ENCODE measurements at places on chromosomes 5 and 9.

- no peak for DNase-seq
Measured at GRCh38 chr9:128051932-128052709, 15.0 kb downstream of the NAIF1 start.

- no peak for DNase-seq
Measured at GRCh38 chr9:89879701-89880100, 274.9 kb downstream of the GADD45G start.

DNA sequence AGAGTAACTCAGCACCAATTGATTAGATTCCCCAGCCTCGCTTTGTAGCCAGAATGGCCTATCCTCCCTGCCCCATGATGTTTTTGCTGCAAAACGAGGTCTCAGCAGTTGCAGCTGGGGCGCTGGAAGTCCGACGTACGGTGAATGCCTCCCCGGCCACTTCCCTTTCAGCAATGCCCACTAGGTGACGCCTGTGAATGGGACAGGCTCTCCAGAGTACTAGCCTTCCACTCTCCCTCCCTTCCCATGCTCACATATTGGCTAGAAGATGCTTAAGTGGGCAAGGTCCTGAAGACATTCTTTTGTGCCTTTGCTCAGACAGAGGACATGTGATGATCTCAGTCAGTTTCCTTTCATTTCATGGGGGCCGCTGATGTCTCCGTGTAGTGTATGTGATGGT, 50.8 kb downstream of the DMRT2 start:
- no peak for DNase-seq

- peak; percentile 44 for DNase-seq
Measured at GRCh38 chr5:154756868-154757813, 2.0 kb downstream of the LARP1 start.

DNA sequence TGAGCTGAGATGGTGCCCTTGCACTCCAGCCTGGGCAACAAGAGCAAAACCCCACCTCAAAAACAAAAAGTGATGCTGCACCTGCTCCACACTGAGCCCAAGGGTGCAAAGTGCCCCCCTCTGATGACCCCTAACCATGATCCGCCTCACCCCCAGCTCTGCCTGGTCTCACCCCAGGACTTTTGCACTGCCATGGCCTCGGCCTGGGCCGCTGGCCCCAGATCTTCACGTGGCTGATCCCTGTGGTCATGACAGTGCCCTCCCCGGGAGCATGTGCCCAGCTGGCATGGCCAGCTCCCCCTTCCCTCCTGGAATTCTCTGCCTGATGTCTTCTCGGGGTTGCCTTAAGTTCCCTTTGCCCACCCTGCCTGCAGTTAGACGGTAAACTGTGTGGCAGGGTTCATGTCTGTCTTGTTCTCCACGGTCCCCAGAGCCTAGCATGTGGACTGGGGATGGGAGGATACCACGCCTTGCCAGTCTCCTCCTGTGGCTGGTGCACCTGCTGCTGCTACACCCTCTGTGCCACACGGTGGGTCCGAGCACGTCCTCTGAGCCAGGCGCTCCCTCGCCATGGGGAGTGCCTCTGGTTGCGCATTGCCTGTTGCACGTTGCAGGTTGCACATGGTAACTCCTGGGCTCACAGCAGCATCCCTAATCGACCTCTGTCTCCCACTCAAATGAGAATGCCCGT, 77.4 kb upstream of the PPP1R26 start:
- no peak for DNase-seq

- no peak for DNase-seq
Measured at GRCh38 chr9:129289883-129290282, 111.8 kb upstream of the IER5L start.

GRCh38 chr9:116653348-116654058, 33.6 kb upstream of the TRIM32 start:
- no peak for DNase-seq

- DNase-seq: no peak
Measured at GRCh38 chr5:1636981-1637638, 113.3 kb upstream of the LPCAT1 start.

DNA sequence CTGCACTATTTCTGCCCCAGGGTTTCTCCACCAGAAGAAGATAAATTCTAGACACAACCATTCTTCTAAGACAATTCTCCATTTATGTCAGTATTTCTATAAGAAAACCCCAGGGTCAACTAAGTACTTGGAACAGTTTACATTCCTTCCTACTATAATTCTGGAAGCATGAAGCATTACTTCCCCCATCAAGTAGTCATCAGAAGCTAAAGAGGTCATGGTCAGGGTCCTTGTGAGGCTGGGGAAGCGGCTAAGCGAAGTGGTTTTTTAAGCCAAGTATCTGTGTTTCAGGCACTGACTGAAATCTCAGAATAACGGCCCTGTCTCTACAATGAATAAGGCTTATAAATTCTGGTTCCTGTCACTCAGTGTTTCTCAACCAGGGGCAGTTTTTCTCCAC, 197.8 kb downstream of the GLIS3 start:
- no peak for DNase-seq

GRCh38 chr5:172235132-172235780, 41.3 kb downstream of the EFCAB9 start:
- DNase-seq: no peak

DNA sequence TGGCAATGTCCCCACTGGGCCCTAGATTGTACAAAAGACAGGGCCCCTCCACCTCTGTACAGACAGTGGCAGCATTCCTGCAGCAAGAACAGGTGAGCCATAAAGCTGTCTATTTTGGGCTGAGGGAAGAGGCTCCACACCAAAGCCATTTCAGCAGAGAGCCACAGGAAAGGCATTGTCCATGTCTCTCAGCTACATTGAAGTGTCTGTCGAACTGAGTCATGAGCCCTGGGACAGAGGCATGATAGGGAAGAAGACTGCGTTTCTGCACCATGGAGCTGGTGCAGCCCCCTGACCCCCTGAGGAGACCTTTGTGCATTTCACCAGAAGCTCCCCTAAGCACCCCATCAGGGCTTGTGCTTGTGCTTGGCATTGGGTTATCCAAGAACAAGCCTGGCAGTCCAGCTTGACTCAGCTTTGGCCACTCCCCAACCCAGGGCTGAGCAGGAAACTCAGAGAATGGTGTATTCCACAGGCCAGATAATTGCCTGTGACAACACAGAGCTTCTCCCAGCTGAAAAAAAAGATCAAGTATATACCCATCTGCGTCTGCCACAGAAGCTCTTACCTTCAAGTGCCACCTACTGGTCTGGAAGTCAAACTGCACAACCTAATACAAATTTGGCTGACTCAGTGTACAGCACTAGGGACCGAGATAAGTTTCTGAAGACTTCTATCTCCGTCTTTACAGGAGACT, 5.9 kb upstream of the FRMD3 start:
- no peak for DNase-seq

DNA sequence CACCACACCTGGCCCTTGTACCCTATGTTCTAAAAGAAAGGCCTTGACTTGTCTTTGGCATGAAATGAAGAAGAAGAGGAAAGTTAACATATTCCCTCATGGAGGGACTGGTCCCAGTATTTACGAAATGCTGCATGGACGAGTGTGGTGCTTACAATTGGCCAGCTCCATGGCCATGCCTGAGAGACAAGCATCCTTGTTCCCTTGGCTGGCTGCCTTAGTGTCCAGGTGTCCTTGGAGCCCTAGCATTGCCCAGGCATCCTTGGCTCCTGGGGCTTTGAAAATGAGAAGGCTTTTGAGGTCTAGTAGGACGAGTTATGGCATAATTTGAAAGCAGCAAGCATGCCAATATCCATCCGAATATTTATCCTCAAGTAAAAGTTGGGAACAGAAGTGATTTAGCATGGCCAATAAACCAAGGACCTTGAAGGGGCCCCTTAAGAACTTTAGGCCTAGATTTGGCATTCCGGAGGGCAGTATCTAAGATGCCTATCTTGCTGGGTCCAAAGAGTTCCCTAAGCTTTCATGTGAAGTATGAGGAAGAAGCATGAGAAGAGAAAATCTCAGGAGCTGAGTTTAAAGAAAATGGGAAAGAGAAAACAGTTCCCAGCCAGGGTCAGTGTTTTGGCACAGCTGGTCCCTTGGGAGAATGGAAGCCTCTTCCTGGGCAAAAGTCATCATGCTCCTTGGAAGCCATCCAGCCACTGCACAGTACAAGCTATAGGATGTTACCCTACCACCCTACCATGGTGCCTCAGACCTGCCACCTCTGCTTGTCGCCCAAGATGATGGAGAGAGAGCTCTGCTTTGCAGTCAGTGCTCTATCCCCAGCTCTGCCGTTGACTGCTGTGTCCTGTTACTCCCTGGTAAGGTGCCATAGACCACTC, 91.0 kb downstream of the AOPEP start:
- no peak for DNase-seq

DNA sequence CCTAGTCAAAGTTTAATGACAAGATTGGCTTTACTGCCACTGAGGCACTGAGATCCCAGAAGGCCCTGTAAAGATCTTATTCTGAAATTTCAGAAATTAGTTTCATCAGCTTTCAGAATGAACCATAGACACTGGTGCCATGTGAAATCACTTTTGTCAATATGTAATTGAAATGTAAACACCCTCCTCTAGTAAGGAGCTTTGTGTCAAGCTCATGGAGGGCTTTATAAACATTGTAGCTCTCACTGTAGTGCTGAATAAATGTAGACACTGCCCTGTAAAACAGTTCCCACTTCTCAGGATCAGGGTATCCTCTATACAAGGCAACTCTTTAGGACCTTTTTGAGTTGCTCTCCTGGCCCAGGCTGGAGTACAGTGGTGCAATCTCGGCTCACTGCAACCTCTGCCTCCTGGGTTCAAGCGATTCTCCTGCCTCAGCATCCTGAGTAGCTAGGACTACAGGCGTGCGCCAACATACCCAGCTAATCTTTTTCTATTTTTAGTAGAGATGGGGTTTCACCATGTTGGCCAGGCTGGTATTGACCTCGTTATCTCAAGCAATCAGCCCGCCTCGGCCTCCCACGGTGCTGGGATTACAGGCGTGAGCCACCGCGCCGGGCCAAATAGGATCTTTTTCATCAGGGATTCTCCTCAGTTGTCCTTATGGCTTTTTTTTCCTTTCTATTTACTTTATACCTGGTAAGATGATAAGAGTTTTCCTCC, 1823.9 kb upstream of the CDH9 start:
- DNase-seq: no peak

- peak; percentile 40 for DNase-seq
Measured at GRCh38 chr9:124297551-124297901, 39.8 kb downstream of the NEK6 start.

DNA sequence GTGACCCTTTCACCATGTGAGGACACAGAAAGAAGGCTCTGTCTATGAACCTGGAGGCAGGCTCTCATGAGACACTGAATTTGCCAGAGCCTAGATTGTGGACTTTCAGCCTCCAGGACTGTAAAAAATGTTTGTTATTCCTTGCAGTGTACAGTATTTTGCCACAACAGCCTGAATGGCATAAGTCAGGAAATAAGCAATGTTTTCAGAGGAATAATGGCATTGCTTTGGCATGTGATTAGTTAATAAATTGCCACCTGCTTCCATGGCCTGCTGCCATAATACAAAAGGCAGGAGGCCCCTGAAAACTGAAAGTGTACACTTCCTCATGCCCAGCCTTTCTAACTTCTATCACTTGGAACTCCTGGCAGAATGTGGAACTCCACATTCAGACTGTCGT, 408.1 kb downstream of the GADD45G start:
- no peak for DNase-seq

GRCh38 chr5:53557386-53557785, 3.1 kb upstream of the NDUFS4 start:
- DNase-seq: no peak

DNA sequence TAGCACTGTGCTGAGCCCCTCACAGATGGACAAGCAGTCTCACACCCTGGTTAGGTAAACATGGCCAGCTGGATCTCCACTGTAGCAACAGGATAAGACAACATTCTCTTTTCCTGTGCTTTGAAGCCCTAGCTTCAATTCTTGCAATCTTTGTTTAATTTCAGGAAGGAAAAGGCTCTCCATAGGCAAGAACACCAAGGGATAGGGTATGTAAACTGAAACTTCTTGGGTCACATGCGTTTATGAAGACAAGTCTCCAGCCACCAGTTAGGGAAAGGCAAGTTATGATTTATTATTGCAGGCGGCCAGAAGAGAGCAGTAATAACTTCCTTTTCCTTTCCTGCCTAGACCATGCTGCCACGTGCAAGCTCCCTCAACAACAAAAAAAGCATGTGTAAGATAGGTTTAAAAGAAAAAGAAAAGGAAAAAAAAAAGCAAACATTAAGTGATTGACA, 50.1 kb upstream of the POU5F2 start:
- no peak for DNase-seq

DNA sequence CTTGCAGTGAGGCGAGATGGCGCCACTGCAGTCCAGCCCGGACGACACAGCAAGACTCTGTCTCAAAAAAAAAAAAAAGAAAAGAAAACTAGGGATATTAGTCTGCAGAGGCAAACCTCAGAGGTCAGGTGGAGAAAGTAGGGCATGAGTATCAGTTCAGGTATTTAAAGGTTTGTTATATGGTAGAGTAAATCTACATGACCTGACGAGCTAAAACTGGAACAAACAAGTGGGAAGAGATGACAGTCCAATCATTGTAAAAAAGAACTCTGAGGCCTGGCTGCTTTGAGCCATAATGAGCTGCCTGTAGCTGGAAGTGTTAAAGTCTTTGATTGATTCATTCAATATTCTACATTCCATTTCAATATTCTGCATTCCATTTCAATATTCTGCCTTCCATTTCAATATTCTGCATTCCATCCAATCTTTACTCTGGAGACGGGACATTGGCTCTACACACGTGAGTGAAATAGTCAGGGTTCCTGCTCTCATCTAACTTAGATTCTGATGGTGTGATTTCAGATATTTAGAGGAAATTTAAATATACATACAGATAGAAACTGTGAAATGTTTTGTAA, 28.9 kb upstream of the GRAMD2B start:
- no peak for DNase-seq

- DNase-seq: no peak
Measured at GRCh38 chr9:6414247-6414641, 1.2 kb downstream of the UHRF2 start.

DNA sequence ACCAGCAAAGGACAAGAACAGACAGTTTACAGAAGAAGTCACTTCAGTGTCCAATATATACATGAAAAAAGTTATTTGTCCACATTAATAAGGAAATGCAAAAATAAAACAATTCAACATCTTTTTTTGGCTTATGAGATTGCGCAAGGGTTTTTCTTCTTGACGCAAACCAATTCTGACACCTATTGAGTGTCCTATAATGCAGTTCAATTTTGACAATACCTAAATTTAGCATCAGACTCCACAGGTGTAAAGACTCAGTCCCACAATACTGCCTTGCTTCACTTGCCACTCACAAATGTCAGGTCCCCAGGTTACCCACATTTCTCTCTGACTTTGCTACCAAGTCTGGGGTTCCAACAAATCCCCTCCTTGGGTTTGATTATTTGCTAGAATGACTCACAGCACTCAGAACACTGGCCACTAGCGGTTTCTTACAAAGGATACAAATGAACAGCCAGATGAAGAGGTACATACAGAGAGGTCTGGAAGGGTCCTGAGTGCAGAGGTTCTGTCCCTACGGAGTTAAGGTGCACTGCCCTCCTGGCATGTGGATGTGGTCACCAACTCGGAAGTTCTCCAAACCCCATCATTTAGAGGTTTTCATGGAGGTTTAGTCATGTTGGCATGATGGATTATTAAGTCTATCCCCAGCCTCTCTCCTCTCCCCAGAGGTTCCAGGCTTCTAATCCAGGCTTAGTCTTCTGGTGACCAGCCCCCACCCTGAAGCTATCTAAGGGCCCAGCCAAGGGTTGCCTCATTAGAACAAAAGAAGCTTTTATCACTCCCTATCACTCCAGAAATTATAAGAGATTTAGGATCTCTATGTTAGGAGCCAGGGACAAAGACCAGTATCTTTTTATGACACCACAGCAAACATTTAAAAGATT, 27.0 kb upstream of the SLC22A5 start:
- DNase-seq: no peak
